GF-D8 (cell line): ENCODE measurements at places on chromosomes 3 and 15.

DNA sequence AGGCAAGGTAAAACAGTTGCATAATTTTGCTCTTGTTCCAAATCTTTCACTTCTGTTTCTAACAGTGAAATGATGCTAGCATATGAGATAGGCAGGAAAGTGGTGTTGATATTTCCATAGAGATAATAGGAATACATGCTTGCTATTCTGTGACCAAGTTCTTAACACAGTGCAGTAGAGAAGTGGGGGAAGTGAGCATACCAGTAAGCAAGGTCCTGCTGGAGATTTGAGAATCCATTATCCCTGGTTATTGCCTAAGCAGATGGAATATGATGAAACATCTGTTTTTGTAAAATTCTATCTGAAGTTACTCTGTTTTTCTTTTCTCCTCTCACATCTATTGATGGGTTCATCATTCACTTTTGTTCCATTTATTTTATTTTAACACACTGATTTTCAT lies 28.7 kb downstream of the USP8 start:
- DNase-seq: no peak

DNA sequence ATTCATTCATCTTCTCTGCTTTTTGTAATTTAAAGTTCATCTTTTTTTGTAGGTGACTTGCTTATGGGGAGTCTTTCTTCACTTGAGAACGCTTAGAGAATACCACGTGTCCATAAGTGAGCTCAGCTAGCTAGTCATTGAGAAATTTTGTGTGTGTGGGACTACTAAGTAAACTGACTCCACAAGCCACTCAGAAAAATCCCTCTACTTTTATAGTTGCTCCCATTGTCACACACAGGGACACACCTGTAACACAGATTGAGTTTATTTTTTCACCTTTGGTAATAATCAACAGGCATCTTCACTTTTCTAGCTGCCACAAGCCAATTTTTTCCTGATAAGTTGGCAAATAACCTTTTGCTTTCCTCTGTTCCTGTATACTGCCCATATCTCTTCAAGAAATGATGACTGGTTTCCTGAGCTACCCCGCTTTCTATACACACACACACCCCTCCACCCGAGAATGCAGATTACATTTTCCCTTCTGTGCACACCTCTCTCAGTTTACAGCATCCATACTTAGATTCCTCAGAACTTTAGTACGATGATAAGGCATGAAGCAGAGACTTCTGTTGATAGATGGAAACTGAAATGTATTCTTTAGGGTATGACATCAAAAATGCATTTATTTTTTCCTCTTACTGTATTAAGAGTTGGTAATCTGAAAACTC lies 4.6 kb downstream of the TSC22D2 start:
- DNase-seq: peak; percentile 59

GRCh38 chr3:7504886-7505775 lies 644.2 kb downstream of the GRM7 start:
- DNase-seq: no peak

DNA sequence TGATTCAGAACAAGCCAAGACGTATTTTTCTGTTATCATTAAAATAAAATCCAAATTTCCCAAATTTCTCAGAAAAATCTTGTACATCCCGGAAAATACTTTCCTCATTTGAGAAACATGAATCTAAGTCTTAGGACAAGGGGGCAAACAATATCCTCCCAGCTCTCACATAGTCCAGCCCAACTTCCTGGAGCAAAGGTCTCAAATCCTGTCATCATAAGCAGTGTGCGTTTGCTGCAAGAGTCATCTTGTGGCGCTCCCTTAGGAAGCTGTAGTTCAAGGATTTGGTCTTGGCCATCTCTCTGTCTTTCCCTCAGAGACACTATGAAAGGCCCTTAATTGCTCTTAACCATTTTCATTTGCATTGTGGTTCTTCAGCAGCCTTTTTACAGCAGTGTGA lies 57.5 kb upstream of the GSK3B start:
- DNase-seq: no peak

- DNase-seq: no peak
Observed at GRCh38 chr15:66587749-66588148, 22.0 kb upstream of the LCTL start.

DNA sequence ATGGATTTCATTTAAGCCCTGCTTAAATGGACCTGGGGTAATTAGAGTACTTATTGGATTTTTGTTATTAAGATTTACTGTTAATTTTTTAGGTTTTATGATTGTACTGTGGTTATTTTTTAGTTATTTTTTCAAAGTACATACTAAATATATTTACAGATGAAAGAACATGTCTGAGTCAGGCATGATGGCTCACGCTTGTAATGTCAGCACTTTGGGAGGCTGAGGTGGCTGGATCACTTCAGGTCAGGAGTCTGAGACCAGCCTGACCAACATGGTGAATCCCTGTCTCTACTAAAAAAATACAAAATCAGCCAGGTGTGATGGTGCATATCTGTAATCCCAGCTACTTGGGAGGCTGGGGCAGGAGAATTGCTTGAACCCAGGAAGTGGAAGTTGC lies 16.2 kb upstream of the RPL24 start:
- no peak for DNase-seq

GRCh38 chr3:24202071-24202470 lies 257.0 kb downstream of the NR1D2 start:
- DNase-seq: no peak

DNA sequence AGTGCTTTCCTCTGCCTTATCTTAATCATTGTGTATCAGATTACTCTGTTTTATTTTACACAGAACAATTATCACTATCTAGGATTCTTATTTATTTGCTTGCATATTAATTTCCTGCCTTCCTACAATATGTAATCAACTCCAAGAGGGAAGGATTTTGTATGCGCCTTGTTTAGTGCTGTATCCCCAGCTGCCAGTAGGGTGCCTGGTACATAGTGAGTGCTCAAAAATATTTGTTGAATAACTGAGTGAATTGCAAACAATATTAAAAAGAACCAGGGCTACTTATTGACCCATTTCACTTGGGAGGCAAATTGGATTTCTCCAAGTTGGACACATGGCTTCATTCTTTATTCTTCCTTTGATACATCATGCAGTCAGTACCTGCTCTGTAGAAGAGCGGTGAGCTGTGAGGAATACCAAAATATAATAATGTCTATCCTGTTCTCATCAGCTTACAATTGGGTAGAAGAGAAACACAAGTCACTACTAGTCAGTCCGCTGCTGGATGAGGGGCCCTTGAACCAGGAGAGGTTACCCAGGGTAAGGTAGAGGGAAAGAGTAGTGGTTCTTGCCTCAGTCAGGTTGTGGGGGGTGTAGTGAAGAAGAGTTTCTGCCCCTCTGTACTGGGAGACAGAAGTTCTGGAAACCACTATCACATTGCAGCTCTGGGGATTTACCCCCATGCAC lies 233.9 kb upstream of the ZBTB20 start:
- no peak for DNase-seq

DNA sequence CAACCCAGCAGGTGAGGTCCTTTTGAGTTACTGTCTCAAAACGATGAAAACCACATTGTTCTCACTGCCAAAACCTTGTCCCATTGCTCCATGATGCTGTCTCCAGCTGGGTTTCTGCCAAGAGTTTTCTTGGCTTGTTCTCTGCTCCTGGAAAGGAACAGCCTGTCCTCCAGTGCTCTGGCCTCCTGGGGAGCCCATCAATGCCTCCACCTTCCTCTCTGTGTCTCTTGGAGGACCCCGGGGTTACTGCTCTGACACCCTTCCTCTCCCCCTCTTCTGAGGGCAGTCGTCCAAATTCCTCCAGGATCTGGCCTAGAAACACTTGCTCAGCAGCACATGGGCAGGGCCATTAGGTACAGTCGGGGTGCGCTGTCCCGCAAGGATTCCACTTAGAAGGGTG lies 63.9 kb upstream of the RGMA start:
- no peak for DNase-seq

DNA sequence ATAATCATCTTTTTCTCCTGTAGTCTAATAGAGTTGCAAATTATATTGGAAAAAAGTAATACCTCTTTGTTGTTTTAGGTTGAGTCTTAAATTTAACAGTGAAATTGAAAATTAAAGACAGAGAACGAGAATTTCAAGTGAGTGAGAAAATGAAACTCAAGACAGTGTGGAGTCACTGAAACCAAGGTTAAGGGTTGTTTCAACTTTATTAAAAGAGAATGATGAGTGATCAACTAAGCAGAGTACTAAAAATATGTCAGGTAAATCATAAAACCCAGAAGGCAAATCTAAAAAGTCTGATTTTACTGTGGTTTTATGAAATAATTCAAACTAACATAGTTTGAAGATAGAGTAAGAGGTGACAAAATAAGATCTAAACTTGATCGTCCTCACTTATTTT lies 782.5 kb upstream of the SEMA6D start:
- no peak for DNase-seq

GRCh38 chr15:94081829-94082228 lies 149.5 kb upstream of the MCTP2 start:
- DNase-seq: no peak

GRCh38 chr15:100373120-100373896 lies 31.5 kb upstream of the ADAMTS17 start:
- no peak for DNase-seq

- DNase-seq: no peak
Observed at GRCh38 chr15:89125088-89125826, 37.0 kb downstream of the ABHD2 start.

DNA sequence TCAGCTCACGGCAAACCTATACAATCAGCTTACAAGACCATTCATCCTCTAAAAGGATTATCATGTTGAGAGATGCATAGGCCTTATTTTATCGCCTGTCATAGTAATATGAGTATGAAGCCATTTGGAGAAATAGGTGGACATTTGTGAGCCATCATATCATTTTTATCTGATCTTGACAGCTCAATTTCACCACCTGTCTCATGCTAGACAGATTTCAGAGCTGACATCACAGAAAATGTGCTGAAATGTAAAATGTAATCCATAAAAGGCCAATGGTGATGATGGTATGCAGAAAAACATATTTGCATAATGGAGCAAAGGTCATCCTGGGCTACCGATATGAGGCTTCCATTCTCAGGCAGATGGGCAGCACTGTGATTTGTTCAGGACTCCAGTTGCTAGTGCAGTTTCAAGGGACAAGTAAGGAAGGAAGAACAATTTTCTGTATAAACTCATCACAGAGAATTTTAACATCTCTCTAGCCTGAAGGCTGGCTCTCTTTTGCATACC lies 221.5 kb downstream of the ULK4 start:
- no peak for DNase-seq

- DNase-seq: no peak
Observed at GRCh38 chr15:68176601-68177000, 28.5 kb downstream of the CALML4 start.

- no peak for DNase-seq
Observed at GRCh38 chr15:25682340-25682739, 180.8 kb downstream of the ATP10A start.

GRCh38 chr3:23938688-23939087 lies 6.4 kb upstream of the NR1D2 start:
- no peak for DNase-seq

DNA sequence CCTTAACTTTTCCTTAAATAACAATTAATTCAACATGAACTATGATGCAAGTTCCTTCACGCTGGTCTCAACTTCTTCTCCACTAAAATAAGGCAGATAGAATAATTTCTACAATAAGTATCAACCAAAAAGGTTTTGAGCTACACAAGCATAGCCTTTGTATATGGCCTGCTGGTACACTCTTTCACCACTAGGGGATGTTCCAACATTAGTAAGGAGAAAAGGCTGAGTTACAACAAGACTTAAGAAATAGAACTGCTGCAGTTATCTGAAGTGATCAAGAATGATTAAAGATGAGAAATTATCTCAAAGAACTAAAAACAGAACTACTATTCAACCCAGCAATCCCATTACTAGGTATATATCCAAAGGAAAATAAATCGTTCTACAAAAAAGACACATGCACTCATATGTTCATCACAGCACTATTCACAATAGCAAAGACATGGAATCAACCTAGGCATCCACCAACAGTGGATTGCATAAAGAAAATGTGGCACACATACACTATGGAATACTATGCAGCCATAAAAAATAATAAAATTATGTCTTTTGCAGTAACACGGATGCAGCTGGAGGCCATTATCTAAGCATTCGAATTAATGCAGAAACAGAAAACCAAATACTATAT lies 14.4 kb downstream of the ATP13A3 start:
- DNase-seq: peak; percentile 24

DNA sequence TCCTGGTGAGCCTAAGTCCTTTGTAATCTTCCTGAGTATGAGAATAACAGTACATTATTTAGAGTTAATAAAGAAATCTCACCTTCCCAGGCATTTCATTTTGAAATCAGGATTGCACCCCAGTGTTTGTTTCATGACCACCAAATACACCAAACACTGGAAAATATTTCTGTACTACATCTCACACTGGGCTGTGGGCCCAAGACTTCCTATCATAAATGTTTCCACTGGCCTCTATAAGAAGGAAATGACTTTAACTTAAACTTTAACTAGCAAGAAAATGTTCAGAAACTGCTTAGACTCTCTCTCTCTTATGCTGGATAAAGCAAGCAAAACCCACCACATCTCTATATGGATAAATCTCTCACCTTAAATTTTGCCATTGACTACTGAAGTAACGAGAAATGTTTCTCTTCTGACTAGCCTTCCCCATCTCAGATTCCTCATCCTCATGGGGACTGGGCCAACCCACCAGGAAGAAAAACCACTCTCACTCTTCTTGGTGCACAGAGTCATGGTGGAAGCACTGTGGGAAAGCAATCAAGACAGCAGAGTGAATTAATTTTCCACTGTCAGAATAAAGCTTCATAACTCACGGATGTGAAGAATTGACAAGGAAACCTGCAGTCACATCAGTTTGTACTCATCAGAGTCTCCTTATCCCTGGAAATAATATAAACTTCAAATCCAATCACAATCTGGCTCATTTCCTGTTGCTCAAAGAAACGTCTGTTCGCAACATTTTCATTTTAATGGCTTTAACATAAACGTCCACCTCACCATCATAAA lies 859.6 kb downstream of the EPHA3 start:
- no peak for DNase-seq
